ENCODE measurements at places on chromosomes 1 and 21.

GRCh38 chr21:31416465-31416864 is 72.4 kb upstream of the TIAM1 start:
- no peak for DNase-seq

DNA sequence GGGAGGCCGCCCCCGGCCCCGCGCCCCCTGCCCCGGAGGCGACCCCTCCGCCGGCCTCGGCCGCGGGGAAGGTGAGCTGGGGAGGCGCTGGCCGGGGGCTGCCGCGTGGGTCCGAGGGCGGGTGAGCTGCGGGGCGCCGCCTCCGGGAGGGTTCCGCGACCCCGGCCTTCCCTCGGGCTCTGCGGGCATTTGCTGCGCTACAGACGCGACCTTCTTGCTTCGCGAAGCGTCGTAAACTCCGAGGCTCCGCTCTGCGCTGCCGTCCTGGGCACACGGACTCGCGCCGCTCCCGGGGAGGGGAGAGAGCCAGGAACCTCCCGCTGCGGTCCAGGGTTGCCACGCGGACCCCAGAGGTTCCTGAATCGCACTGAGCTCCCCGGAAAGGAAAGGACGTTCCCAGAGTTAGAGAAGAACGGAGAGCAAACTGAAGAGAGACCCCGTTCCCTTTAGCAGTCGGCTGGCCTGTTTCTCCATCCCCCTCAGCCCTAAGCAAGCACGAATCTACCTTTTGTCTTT is 345 bp downstream of the SLX9 start:
- DNase-seq: no peak

GRCh38 chr1:2821966-2822620 is 20.6 kb upstream of the TTC34 start:
- no peak for DNase-seq

GRCh38 chr1:41803656-41804055 is 115.1 kb downstream of the HIVEP3 start:
- no peak for DNase-seq
